Cardiac muscle cell (in vitro differentiated cells and primary cell): ENCODE measurements at places on chromosomes 16 and 17. TPM values are rescaled to one million over a fixed set of nuclear protein-coding genes. Genes with fewer than 3 reads are reported as not detected.

DNA sequence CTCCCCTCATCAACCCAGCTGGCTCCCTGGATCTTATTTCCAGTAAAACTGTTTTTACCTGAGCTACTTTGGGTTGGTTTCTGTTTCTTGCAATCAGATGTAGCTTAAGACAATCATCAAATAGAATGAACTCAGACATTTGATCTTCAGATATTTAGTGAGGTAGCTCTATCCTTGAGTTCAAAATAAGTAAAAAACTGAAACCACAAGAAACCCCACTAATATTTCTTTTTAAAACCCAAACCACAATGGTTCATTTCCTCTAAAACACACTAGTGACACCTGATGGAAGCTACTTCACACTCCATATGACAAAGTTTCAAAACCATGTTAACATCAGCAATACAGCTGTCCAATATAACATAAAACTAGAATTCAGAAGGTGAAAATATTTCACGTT is 37.8 kb downstream of the CACNG1 start:
- peaks cover 19% of the 10 kb centered on the region for H3K36me3 ChIP-seq
- no peak overlapping the region for H3K4me3 ChIP-seq
- no peak for DNase-seq

DNA sequence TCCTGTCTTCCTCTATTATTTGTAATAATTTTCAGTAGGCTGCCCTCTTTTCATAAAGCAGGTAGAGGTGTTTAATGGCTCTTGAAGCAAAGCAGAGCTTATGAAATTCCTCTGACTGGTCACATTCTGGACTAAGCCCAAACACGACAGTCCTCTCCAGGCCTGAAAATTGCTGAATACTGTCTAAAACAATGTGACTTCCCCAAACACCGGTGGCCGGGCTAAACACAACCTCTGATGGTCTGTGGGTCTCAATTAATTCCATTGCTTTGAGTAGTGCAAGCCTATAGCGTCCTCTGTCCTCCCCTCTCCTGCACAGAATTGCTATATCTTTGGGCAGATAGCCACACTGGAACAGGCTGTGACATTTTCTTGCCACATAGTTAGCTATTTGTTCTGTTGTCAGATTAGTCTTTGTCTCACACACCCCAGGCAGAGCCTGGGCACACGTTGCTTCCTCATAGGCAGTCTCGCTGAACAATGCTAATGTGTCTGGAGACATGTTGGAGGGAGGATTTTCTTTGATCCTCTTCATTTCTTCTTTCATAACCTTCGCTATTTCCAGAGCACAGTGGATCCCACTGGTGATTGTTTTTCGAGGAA is 10.8 kb upstream of the SLFN12L start:
- no peaks in the 10 kb centered on the region for H3K4me1 ChIP-seq
- DNase-seq, result no peak
- H3K36me3 ChIP-seq, result no peaks in the 10 kb centered on the region
- no peak overlapping the region for H3K4me3 ChIP-seq

- H3K27ac ChIP-seq, result no peak overlapping the region
- H3K27me3 ChIP-seq, result no peaks in the 10 kb centered on the region
- no peak overlapping the region for H3K4me3 ChIP-seq
- DNase-seq, result no peak
- no peaks in the 10 kb centered on the region for H3K4me1 ChIP-seq
Measured at GRCh38 chr17:21113049-21113690, 13.6 kb upstream of the DHRS7B start.

ARHGDIG gene
- 5.8 and 6.5 TPM in 2 replicates for total RNA-seq

DNA sequence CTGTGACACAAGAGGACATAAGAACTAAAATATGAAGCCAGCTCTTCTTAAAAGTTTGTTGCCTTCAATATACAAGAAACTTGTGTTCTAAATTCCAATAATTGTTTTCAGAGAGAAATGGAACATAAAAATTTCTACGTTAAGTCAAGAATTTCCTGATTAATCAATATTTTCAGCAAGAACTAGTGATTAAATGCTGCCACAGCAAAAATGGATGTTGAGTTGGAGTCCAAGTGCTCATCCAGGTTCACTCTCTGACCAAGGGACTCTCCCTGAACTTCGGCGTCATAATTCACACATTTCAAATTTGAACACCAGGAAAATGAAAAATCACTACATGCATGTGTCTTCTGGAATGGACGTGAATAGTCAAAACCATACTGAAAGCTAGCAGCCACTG is 1263.6 kb upstream of the GOT2 start:
- DNase-seq, result no peak
- no peak overlapping the region for H3K4me3 ChIP-seq
- no peak overlapping the region for H3K27ac ChIP-seq
- no peaks in the 10 kb centered on the region for H3K27me3 ChIP-seq
- no peaks in the 10 kb centered on the region for H3K36me3 ChIP-seq

MT1A gene
- not detected in 2 replicates for total RNA-seq

- H3K36me3 ChIP-seq, result no peaks in the 10 kb centered on the region
- no peak for DNase-seq
- no peaks in the 10 kb centered on the region for H3K4me1 ChIP-seq
- H3K27me3 ChIP-seq, result no peaks in the 10 kb centered on the region
Measured at GRCh38 chr17:45992904-45993303, 6.1 kb upstream of the STH start.

TMC8 gene
- total RNA-seq, result 0.42 and 1.1 TPM in 2 replicates

STX1B gene
- total RNA-seq, result 8.1 and 13.7 TPM in 2 replicates

GRCh38 chr17:12821376-12821940 is 32.2 kb downstream of the ARHGAP44 start:
- no peaks in the 10 kb centered on the region for H3K36me3 ChIP-seq
- H3K4me3 ChIP-seq, result no peak overlapping the region
- H3K27ac ChIP-seq, result no peak overlapping the region
- DNase-seq, result no peak
- no peaks in the 10 kb centered on the region for H3K27me3 ChIP-seq

TOX3 gene
- 0.04 and 0.24 TPM in 2 replicates for total RNA-seq

- peaks cover 5% of the 10 kb centered on the region for H3K27me3 ChIP-seq
- H3K36me3 ChIP-seq, result no peaks in the 10 kb centered on the region
- no peak overlapping the region for H3K4me3 ChIP-seq
Measured at GRCh38 chr17:76577876-76578275, 7.8 kb downstream of the ST6GALNAC2 start.

DNA sequence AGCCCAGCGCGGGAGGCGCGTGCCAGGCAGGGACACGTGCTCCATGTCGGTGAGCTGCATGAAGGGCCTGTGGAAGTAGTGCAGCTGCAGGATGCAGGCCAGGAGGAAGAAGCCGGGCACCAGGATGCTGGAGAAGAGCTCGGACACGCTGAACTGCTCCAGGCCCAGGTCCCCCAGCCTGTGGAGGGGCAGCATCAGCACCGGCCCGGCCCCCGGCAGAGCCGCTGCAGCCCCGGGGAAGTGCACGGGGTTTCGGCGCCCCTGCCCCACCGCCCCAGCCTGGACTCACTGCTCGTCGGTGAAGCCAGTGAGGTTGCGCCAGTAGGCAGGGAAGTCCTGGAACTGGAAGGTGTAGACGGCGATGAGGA is 28.0 kb downstream of the CTU2 start:
- peaks cover 5% of the 10 kb centered on the region for H3K36me3 ChIP-seq
- no peak for DNase-seq
- no peak overlapping the region for H3K27ac ChIP-seq
- H3K27me3 ChIP-seq, result no peaks in the 10 kb centered on the region
- no peak overlapping the region for H3K4me3 ChIP-seq
- H3K4me1 ChIP-seq, result no peaks in the 10 kb centered on the region

GRCh38 chr16:27164352-27164751 is 39.0 kb upstream of the KDM8 start:
- H3K4me1 ChIP-seq, result no peaks in the 10 kb centered on the region
- H3K27ac ChIP-seq, result no peak overlapping the region
- no peaks in the 10 kb centered on the region for H3K27me3 ChIP-seq
- no peak for DNase-seq
- H3K4me3 ChIP-seq, result no peak overlapping the region

GRCh38 chr16:1481906-1482835 is 6.6 kb downstream of the PTX4 start:
- no peaks in the 10 kb centered on the region for H3K4me1 ChIP-seq
- H3K27ac ChIP-seq, result no peak overlapping the region
- H3K4me3 ChIP-seq, result no peak overlapping the region
- DNase-seq, result no peak
- no peaks in the 10 kb centered on the region for H3K36me3 ChIP-seq

- no peak for DNase-seq
- H3K27ac ChIP-seq, result no peak overlapping the region
- H3K4me1 ChIP-seq, result peaks cover 43% of the 10 kb centered on the region
- no peak overlapping the region for H3K4me3 ChIP-seq
Measured at GRCh38 chr16:89361751-89362539, 128.4 kb downstream of the ANKRD11 start.

DNA sequence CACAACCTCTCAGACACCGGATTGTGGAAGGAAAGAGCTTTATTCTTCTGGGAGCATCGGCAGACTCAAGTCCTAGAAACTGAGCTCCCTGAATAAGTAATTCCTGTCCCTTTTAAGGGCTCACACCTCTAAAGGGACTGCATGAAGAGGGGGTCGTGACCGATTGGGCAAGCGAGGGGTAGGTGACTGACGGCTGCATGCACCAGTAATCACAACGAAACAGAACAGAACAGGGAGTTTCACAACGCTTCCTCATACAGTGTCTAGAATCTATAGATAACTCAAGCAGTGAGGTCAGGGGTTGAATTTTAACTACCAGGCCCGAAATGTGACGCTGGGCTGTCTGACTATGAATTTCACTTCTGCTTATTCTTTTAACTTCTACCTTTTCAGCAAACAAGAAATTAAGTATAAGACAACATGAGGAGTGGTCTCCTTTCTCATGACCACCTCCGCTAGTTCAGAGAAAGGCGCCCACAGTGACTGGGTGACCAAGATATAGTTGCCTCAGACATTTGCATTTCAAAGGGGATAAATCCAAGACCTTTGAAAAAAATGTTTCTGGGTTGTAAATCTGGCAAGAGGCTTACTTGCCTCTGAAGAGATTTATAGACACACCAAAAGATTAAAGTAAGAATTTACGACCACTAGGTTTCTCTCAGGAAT is 88.4 kb upstream of the ATF7IP2 start:
- H3K27ac ChIP-seq, result no peak overlapping the region
- no peaks in the 10 kb centered on the region for H3K36me3 ChIP-seq
- H3K4me3 ChIP-seq, result no peak overlapping the region
- no peaks in the 10 kb centered on the region for H3K4me1 ChIP-seq
- no peak for DNase-seq
- no peaks in the 10 kb centered on the region for H3K27me3 ChIP-seq

CDT1 gene
- 24.5 and 29.6 TPM in 2 replicates for total RNA-seq

DNA sequence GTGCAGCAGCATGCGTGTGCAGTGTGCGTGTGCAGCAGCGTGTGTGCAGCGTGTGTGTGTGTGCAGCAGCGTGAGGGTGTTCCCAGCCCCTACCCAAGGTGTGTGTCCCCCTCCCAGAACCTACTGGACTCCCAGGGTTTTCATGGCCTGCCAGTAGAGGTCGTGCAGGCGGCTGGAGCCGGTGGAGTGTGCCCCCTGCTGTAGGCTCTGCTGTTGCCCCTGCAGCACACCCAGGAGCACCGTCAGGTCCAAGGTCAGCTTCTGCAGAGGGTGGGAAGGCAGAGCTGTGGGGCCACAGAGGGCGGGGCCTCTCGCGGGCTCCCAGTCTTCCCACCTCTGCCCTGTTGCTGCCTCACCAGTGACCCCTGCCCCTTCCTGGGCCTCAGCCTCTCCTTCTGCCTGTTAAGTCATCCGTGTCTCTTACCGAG is 14.9 kb downstream of the MYBBP1A start:
- H3K27ac ChIP-seq, result no peak overlapping the region
- H3K36me3 ChIP-seq, result peaks cover 11% of the 10 kb centered on the region
- DNase-seq, result no peak
- H3K4me1 ChIP-seq, result peaks cover 13% of the 10 kb centered on the region

MYL11 gene
- 1.5 TPM in 1 of 2 replicates, not detected in the other for total RNA-seq
